ENCODE measurements at places on chromosomes 4 and X.

GRCh38 chrX:21972721-21973120, 32.2 kb downstream of the SMS start:
- DNase-seq, result no peak

DNA sequence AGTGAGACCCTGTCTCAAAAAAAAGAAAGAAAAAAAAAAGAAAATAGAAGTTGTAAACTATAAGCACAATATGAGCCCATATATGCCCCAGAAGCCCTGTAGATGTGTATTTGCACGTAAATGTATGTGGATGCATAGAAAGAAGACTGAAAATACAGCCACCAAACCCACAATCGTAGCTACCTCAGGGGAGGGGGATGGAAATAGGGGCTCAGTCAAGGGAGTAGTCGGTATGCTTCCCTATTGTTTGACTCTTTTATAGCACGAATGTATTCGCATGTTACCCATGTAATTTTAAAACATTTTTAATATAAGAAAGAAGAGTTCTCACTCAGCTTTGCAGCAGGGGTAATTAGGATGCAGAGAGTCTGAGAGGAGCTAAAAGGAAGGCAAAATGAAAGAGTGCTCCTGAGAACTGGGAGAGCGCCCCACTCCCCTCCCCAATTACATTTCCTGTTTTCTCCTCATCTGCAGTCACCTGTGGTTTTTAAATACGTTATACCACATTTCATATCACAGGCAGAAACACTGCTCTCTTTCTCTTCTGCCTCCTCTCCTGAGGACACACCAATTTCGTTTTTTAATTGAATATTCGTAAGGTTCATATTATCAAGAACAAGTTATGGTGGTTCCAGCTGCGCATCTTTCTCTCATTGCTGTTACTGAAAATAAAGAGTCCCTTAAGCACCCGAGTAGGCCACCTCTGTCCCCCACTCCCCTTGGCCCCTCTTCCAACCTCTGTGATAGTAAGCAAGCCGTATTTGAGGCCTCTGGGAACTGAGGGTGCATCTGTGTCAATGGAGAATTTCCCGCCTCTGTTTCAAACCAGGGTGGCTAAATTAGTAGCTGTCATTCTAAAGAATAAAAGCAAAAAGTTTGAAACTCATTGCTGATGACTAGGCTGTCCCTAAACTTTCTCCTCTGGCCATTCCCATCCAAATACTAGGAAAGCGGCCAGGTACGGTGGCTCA, 10.7 kb downstream of the SEPTIN6 start:
- no peak for DNase-seq

GRCh38 chr4:180751009-180751408, 1492.2 kb upstream of the TENM3 start:
- no peak for DNase-seq

GRCh38 chrX:153405426-153405825, 4.3 kb upstream of the PNMA6E start:
- DNase-seq, result no peak

GRCh38 chr4:5755679-5756078, 44.7 kb downstream of the EVC start:
- no peak for DNase-seq

DNA sequence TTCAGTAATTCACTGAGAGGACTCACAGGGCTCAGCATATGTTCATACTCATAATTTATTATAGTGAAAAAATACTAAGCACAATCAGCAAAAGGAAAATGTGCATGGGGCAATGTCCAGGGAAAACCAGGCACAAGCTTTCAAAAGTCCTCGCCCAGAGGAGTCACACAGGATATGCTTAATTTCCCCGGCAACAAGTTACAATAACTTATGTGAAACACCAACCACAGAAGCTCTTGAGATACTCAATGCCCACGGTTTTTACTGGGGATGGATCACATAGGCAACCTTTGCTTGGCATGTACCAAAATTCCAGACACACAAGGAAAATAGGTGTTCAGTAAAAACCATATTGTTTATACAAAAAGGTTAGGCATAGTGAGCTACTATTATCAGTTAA, 38.5 kb upstream of the STPG2 start:
- DNase-seq, result no peak

DNA sequence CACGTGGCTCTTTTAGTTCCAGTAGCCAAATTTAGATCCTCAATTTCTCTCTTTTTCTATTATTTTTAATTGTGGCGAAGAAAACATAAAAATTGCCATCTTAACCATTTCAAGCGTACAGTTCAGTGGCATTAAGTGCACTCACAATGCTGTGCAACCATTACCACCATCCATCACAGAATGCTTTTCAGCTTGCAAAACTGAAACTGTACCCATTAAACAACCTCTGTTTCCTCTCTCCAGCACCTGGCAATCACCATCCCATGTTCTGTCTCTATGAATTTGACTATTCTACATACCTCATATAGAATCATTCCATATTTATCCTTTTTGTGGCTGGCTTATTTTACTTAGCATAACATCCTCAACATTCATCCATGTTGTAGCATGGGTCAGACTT, 74.9 kb downstream of the METTL14 start:
- no peak for DNase-seq

Data from NCI-H1105 (cell line).